C1 segment of cervical spinal cord (tissue), 14 donors: ENCODE measurements at places on chromosomes 1 and 21.

DNA sequence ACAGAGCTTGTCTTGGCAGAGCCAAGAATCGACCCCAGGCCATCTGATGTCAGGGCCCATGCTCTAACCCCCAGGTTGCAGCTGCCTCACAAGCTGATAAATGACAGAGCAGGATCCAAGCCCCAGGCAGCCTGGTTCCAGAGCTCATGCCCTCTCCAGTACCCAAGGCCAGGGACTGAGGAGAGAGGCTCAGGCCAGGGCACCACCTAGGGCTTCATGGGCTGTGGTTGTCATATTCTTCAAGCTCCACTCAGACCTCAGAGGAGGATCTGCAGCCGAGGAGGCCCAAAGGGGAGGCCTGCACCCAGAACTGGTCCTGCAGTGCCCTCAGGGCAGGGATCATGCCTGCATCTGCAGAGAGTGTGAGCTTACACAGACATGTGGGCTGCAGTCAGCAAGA is 301.1 kb downstream of the MATN1 start:
- DNase-seq: no peak

DNA sequence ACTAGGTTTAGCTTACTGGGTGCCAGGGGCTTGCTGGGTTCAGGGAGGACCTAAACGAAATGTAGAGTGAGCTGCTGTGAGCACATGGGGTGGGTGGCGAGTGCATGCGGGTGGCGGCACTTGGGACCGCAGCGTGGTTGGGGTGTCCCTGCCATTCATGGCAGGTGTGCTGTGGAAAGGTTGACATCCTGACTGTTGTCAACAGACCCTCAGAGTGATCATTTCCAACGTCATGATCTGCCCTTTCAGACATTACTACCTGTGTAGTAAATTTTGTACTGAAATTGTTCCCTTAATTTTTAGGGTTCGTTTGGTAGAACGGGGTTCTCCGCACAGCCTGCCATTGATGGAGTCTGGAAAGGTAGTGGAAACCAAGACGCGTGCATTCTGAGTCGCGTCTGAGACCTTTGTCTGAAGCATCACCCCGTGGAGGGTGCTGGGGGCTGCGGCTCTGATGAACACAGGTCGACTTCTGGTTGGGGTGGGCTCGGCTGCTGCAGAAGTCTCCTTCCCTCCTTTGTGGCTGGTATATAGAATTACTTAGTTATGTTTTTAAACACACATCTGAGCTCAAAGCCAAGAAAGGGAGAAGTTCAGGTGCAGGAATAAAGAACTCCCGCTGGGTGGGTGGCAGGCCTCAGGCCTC is 43.3 kb downstream of the S100B start:
- no peak for DNase-seq

DNA sequence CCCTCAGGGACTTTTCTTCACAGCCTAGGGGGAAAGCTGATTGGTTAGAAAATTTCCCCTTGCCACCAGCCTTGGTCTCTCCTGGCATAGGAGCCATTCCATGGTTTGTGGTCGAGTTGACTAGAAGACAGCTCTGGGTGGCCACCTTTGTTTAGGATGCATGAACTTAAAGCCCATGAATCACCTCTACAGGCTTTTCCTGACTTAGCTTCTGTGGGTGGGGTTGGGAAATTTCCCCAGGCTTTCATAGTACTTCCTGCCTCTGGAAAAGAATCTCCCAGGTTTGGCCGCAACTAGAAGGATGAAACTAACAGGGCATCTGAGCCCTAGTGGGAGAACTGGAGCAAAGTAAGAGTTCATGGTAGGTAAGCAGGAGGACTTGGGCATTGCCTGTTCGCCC is 72.6 kb downstream of the SNRPE start:
- DNase-seq: no peak

GRCh38 chr1:12405325-12406210 is 175.7 kb downstream of the VPS13D start:
- no peak for DNase-seq

DNA sequence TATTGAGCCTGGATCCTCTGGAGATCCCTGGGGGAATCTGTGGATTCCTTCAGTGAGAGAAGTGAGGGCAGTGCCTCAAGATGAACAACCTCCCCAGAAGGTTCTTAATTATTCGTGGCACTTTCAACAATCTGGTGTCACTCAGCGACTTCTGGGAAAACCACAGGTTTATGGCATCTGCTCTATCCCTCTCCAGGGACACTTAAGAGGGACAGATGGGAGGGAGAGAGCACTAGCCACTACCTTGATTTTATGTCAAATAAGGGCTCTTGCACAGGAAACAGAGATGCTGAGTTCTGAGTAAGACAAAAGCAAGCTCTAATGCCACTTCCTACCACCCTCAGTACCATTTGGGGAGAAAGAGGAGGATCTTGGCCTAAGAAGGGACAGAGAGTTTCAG is 21.2 kb upstream of the CHI3L1 start:
- DNase-seq: no peak

DNA sequence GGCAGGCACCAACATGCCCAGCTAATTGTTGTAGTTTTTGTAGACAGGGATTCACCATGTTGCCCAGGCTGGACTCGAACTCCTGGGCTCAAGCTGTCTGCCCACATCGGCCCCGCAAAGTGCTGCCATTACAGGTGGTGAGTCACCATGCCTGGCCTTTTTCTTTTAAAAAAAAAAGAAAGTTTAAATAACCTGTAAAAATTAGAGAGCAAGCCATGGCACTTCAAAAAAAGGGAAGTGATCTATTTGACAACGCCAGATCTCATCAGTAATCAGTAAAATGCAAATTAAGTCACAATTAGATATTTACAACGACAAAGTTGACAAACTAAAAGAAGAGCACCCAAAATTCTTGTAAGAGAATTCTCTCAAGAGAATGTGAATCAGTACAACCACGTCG is 2.9 kb upstream of the RBBP5 start:
- DNase-seq: no peak

- DNase-seq: no peak
Measured at GRCh38 chr1:92768296-92768695, 16.6 kb downstream of the EVI5 start.

DNA sequence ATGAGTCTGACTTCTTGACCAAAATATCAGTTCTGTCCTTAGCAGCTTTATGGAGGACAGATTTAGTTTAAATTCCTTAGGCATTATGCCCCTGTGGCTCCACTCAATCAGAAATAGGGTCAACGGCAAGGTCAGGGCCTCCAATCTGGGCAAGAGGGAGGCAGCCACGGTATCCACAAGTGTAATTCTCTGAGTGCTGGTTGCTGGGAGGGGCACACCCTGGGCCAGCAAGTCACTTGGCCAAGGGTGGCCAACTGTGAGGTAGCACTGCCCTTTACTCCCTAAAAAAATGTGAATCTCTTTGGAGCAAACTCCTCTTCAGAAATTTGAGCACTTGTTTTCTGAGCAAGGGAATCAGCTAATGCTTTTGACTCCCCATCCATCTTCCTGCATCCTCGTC is 12.8 kb downstream of the SPATA46 start:
- no peak for DNase-seq

DNA sequence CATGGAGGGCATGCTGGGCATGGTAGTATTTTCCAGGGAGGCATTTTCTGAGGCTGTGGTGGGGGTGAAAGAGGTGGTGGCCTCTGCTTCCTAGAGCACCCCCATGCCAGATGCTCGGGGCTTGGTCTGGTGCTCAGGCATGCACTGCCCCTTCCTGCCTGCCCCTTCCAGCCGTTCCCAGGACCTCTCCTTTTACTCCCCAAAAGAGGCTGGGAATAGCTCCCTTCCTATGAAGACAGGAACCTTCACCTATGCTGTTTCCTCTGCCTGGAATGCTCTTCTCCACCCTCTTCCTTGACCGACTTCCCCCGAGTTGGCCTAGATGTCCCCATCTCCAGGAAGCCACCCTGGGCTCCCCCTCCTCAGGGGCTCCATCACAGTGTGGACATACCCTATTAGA is 9.1 kb downstream of the EDN2 start:
- DNase-seq: no peak

- no peak for DNase-seq
Measured at GRCh38 chr1:91075233-91076135, 53.6 kb upstream of the ZNF644 start.

GRCh38 chr1:35407743-35408142 is 139.2 kb downstream of the ZMYM4 start:
- no peak for DNase-seq

DNA sequence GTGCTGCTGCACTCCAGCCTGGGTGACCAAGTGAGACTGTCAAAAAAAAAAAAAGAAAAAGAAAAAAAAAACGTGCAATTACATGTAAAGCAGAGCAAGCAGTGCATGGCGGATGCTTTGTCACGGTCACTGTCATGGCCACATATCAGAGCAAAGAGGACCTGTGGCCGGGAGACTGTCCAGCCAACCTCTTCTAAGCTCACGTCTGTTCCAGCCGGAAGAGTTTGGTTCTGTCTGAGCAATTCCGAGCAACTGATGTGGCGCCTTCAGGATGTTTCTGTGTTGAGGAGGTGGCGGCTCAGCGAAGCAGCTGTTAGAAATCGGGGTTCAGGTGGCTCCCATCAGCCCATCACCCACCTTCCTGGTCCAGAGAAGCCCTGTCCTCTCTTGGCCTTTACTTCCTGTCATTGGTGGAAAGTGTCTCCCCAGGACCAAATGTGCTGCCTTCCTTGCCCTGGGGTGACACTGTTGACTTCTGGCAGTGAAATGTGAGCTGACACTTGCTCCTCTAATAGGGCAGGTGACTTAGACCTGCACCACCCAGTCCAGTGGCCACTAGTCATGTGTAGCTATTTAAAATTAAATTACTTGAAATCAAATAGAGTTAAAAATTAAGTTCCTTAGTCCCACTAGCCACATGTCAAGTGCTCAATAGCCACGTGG is 59.9 kb downstream of the ARHGEF10L start:
- no peak for DNase-seq

DNA sequence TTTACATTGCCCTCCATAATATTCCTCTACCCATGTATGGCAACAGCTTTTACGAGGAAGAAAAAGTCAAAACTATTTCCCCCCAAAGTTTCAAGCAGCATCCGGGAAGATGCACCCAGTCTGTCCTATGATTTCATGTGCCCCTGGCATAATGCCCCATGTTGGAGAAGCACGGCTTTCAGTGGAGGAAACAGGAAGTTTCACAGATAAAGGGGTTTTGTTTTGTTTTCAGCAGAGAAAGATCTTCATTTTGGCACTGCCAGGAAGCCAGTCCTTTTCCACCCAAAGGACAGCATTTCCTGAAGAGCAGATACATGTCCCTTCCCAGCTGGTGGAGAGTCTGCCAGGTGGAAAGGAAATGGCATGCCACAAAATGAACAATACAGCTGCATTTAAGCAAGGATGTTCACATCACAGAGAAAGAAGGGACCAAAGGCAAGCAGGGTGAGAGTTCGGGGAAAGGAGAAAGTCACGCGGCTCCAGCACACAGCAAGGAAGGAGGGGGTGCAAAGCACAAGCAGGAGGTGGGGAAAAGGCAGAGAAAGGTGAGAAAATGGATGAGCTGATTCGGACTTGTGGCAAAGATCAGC is 95.3 kb upstream of the HIVEP3 start:
- DNase-seq: peak; percentile 47

DNA sequence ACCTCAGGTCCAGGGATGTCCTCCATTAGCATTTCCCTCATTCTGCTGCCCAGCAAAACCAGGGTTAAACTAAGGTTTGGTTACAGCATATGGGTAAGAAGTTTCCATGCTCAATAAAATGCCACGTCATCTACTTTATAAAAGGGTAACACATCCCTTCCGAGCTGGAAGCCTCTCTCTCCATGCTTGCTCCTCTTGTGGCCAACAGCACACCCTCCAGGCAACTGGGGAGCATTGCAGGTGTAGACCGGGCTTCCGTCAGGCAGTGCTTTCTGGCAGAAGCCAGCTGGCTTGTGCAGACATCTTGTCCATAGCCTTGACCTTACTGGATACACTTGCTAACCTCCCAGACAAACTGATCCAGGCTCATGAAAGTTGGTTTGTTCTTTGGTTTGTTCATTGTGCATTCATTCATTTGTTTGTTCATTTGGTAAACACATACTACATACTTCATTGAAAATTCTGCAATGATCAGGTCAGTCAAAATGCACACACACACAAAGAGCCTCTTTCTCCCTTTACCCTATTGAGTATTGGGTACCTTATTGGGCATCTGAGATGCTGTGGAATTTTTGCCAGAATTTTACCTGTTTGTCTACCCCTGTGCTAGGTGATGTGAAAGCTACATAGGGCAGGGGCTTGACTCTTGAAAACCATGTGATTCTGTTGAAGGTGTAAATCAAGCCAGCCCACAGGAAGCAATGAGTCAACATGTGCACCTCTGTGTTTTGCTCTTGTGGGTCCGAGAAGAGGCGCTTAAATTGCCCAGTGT is 422.8 kb downstream of the CAMTA1 start:
- no peak for DNase-seq

GRCh38 chr21:36759348-36760083 is 60.6 kb downstream of the SIM2 start:
- DNase-seq: no peak

DNA sequence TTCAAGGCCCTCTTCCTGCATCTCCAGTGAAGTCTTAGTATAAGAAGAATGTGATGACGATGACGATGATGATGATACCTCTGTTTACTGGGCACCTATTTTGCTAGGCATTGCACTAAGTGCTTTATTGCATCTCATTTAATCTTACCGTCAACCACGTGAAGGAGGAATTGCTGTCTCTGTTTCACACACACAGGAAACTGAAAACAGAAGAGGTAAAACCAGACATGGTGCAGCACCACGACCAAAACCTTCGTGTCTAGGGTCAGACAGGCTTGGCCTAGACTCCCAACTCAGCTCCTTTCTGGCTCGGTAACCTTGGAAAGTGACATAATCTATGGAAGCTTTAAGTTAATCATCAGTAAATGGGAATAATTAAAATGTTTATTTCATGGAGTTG is 20.7 kb upstream of the KCNA2 start:
- no peak for DNase-seq

DNA sequence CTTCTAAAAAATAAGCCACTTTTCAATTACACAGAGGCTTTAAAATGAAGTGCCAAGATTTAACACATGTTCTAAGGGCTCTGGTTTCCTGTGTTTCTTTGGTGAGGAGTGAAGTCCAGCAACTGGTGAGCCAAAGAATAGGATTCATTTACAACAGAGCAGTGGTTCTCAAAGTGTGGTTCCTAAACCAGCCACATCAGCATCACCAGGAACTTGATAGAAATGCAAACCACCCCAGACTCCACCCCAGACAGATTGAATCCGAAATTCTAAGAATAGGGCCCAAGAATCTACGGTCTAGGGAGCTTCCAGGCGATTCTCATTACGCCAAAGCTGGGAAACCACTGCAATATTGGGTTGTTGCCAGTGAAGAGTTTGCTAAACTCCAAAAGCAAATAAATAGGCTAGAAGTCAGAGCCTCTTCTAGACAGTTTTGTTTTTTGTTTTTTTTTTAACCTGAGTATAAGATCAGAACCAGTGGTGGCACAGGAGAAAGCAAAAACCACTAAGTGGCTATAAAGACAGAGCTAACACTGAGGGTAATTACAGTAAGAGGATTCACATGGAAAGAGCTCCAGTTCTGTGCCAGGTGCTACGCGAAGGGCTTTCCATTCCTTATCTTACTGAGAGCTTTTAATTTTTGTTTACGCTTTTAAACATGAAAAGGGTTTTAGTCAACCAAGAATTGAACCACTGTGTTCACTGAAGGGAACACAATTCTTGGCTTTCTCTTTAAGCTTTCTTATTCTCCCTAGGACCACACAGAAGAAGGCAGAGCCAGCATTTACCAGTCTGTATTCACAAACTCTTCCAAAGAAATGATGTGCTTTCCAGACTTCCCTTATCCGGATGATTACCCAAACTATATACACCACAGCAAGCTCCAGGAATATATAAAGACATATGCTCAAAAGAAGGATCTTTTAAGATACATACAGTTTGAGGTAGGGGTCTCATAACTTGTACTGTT is 42.4 kb upstream of the FMO2 start:
- peak; percentile 18 for DNase-seq

- DNase-seq: peak; percentile 12
Measured at GRCh38 chr1:216815260-216816131, 92.3 kb upstream of the ESRRG start.

- DNase-seq: no peak
Measured at GRCh38 chr1:173418107-173418985, 58.8 kb upstream of the PRDX6 start.
